Stimulated activated CD4-positive, alpha-beta T cell treated with anti-CD3 and anti-CD28 coated beads, TNF-alpha, amount 100 ng/mL, for 24 hours (primary cell): ENCODE measurements at places on chromosomes 2 and 18.

- no peak for DNase-seq
Observed at GRCh38 chr2:212832211-212833195, 293.9 kb upstream of the ERBB4 start.

DNA sequence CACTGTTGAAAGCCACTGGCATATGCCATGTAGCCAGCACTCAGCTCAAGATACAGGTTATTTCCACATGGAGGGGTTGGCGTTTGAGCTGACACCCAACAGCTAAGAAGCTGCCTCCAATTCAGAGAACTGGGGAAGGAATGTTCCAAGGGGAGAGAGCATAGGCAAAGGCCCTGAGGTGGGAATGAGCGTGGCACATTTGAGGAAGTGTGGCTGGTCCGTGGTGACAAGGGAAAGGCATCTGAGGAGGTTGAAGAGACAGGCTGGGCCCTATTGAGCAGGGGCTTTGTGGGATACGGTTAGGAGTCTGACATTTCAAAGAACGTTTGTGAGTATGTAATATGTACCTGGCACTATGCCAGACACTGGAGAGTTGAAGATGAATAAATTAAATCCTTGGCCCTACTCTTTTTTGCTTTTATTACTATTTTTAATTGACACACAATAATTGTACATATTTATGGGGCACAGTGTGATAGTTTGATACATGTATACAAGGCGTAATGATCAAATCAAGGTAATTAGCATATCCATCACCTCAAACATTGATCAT lies 27.6 kb upstream of the TMBIM1 start:
- DNase-seq = no peak

DNA sequence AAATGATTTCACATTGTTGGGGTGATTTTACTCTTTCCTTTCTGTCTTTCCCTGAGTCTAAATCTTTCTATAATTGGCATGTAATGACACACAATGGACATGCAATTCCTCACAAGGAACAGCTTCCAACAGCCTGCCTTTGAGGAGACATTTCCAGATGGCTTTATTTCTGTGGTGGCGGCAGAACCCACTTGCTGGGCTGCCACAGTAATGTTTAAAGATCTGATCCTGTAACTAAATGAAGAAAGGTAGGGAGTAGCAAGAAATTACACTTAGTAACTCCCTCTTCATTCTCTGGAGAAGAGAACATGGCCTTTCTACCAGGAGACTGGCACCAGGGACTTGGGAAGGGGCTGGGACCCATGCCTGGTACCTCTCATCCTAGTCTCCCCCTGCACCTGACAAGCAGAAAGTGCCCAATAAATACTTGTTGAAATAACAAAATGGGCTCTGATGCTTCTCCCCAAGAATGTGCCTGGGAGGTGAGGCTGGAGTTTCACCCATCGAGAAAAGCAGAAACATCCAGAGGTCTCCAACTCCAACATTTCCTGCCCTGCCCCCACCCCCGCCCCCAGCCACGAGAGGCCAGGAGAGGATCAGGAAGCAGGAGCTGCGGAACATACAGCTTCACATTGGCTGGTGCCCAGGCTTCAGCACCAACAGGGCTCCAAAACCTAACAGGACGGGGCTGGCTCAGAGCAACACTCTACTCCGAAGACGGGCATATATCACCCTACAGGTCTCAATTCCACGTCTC lies 92.1 kb downstream of the PXDN start:
- DNase-seq = no peak

DNA sequence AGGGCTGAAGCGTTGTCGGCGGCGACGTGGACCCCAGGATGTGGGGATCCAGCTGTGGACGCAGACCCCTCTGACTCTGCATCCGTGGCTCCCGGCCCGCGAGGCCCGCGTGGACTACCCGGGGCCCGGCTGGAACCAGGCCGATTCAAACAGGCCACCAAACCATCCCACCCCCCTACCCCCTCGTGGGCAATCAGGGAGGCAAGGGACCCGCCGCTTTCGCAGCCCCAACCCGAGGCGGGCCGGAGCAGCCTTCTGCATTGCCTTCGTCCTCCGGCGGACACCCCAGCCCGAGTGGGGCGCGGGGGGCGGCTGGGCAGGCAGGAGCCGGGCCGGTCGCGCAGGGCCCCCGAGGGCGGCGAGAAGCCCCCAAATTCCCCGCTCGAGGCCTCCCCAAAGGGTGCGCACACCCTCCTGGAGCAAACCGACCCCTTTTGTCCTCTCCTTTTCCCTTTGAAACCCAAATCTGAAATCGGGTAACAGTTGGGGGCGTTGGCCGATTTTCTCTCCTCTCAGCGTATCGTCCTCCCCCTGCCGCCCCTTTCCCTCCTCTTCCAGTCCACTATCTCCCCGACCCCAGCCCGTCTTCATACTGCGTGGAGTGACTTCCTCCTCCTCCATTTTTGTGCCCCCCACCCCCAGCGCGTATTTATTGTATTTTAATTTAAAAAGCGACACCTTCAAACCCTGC lies 7.4 kb downstream of the SP9 start:
- DNase-seq = no peak
